ENCODE measurements at places on chromosomes 1 and 21. TPM values are rescaled to one million over a fixed set of nuclear protein-coding genes. Genes with fewer than 3 reads are reported as not detected.

GRCh38 chr1:44637702-44638411, 36.4 kb downstream of the TMEM53 start:
- no peak for DNase-seq

Gene ANKRD34A
- total RNA-seq, result 0.25 TPM

Gene MTARC1
- total RNA-seq, result 0.76 TPM

GRCh38 chr1:116785006-116785405, 30.8 kb downstream of the CD2 start:
- DNase-seq, result no peak

- peak; percentile 20 for DNase-seq
Measured at GRCh38 chr1:118254491-118255425, 69.7 kb upstream of the SPAG17 start.

Gene OVAAL
- not detected for total RNA-seq

Gene TMEM125
- total RNA-seq, result not detected

DNA sequence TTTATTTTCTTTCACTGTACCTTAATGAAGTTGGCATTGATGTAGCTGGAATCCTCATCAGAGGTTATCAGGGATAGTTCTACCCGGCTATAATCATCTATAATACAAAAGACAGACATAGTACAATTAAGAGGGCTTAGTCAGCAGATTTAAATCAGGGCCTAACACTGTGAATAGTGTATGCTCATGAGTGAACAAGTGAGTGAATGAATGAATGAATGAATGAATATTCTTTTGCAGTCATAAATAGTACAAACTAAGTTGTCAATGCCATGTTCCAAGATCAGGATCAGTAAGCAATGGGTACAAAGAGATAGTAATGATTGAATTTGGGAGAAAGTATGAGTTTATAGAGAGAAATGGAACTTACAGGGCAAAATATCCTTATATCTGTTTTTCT, 12.5 kb downstream of the PTPN22 start:
- no peak for DNase-seq

GRCh38 chr21:41943851-41944250, 10.0 kb downstream of the C2CD2 start:
- DNase-seq, result no peak

- DNase-seq, result peak; percentile 80
Measured at GRCh38 chr1:64823691-64824476, 79.0 kb downstream of the RAVER2 start.

Gene LMX1A
- total RNA-seq, result not detected

- DNase-seq, result peak; percentile 44
Measured at GRCh38 chr1:71667216-71667615, 586.4 kb upstream of the ZRANB2 start.

Gene PODN
- total RNA-seq, result 54.8 TPM

Gene MAN1C1
- total RNA-seq, result 0.51 TPM

Gene LCE2C
- total RNA-seq, result not detected

DNA sequence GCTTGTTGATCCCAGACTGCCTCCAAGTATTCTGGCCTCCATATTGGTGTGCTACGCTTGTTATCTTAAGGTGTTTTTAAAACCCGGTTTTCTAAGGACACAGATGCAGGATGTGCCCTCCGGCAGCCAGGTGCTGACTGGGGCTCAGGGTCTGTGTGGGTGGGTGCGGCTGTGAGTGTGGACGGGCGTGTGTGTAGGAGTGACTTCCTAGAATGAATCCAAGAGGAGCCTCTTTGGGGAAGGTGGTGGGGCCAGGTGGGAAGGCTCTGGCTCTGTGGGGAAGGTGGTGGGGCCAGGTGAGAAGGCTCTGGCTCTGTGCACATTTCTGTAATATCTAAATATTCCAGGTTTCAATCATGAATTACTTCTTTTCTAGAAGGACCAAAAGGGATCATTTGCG, 12.8 kb upstream of the TSPEAR start:
- no peak for DNase-seq

Gene SLC37A1
- total RNA-seq, result not detected

- DNase-seq, result peak; percentile 89
Measured at GRCh38 chr1:51063121-51063520, 38.9 kb upstream of the C1orf185 start.

Gene ATAD3C
- not detected for total RNA-seq

- DNase-seq, result no peak
Measured at GRCh38 chr21:29477347-29477746, 178.6 kb downstream of the BACH1 start.
